Foreskin fibroblast (primary cell): ENCODE measurements at places on chromosomes 3 and 15.
A peak's percentile ranks its signal among the peaks of the same experiment; 100 is the strongest.

- DNase-seq: no peak
Measured at GRCh38 chr15:64948916-64949315, 37.2 kb downstream of the ANKDD1A start.

GRCh38 chr3:143830786-143831185 is 17.5 kb downstream of the SLC9A9 start:
- no peak for DNase-seq

DNA sequence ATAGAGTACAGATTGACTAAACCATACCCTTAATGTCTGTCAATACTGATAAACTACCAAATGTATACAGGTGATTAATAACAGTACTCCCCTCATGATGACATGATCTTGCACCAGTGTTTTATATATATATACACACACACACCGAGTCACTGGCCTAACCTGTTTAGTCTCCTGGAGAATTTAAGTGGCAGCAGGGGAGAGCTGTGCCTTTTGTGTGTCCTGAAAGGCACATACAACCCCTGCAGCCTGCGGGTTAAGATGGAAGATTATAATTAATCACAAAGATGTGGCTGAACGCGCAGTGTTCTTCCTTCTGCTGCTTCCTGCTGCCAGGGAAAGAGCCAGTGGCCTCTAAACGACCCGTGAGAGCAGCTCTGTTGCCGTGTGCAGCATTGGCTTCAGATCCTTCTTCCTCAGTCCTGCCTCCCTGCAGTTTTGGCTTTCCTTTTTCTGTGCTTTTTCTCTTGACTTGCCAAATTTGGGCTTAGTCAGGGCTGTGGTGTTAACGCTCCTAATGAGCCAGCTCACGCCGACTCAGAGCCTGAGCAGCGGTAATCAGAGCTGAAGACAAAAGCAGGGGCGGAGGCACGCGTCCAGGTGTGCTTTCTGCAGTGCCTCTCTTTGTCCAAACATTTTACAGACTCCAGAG is 42.5 kb upstream of the UBE3A start:
- DNase-seq: no peak

DNA sequence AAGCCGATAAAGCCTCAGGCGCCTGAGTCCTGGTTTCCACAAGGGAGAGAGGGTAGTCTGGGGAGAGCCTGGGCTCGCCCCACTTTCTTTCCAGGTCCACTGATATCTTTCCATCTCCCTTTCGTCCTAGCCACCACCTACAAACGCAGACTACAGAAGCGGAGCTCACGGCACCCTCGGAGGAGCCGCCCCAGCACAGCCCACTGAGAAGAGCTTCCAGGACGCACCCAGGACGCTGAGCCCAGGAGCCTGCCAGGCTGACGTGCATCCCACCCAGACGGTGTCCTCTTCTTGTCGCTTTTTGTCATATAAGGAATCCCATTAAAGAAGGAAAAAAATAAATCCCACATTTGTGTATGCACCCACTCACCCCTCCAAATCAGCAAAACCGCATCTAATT is 21.1 kb downstream of the HAPLN3 start:
- DNase-seq: no peak

DNA sequence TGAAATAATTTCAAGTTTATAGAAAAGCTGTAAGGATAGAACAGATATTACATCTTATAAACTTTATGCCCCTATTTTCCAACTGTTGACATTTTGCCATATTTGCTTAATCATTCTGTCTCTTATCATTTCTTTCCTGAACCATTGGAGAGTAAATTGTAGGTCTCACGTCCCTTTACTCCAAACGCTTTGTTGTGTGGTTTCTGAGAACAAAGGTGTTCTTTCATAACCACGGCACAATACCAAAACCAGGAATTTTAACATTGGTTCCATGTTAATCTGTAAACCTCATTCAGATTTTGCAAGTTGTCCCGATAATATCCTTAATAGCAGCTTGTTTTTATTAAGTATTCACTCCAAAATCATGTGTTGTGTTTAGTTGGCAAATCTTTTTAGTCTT is 134.8 kb downstream of the AKAP13 start:
- no peak for DNase-seq

GRCh38 chr3:63791974-63792373 is 27.1 kb upstream of the C3orf49 start:
- peak; percentile 81 for DNase-seq

DNA sequence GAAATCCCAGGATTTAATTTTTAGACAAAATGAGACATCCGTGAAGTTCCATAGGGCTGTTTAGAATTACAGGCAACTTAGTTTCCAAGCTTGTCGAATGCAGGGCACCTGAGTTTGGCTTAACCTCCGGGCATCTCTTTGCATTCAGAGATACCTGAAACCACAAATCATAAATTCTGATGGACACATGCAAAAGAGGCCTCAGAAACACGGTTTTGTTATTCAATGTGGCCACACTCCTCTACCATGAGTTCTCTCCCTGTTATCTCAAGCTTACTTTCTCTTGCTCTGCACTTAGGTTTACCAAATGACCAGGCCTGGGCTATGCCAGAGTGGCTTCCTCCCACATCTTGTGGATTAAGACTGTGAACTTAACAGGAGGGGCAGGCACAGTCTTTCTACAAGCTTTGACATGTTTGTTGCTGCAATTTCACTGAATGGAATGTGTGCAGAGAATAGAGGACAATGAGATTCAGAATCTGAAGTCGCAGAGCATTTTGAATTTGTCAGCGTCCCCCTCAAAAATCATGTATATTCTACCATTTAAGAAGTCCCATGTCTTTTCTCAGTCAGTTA is 137.7 kb downstream of the TPRG1 start:
- DNase-seq: no peak

GRCh38 chr15:71218272-71218805 is 103.1 kb downstream of the THSD4 start:
- no peak for DNase-seq

DNA sequence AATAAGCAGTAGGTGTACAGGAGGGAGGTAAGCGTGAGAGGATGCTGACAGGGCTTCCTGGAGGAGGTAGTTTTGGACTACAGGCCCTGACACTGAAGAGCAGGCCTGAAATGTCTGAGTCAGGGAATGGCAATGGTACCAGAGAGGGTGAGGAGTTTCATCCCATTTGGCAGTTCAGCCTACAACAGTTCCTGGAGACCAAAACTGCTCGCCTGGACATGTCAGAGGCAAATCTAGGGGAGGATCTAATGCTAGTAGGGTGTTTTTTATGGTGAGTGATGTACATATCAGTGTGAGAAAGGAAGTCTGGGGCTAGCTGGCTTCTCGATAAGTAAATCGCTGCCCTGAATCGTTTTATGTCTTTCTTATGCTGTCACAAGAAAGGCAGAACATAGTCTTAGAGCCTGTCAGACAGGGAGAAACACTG is 13.8 kb upstream of the TNFSF10 start:
- DNase-seq: no peak

DNA sequence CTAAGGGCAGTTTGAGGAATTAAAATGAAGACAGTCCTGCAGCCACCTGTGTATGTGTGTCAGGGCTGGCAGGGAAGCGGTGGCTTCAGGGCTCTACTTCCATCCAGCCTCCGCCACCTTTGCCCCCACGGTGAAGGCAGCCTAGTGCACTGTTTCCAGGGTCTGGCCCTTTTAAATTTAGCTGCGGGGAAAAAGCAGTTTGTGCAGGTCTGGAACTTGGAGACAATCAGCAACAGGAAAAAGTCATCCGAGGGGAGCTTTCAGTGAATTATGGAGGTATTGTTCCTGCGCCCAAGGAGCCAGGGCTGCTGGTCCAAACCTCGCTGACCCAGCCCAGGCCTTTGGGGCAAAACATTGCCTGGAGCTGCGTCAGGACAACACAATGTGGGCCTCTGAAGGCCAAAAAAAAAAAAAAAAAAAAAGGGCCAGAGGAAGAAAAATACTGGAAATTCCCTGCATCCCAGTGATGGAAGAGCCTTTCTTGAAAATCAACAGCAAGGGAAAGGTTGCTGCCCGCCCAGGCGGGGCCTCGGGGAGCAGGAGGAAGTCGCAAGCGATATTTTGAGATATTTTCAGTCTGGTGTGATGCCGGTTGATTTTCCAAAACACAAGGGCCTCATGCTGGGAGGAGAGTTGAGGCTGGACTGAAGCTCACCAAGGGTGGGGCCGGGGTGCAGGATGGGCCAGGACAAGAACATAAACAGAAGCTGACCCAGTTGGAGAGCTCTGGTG is 25.5 kb upstream of the FGD5 start:
- no peak for DNase-seq

DNA sequence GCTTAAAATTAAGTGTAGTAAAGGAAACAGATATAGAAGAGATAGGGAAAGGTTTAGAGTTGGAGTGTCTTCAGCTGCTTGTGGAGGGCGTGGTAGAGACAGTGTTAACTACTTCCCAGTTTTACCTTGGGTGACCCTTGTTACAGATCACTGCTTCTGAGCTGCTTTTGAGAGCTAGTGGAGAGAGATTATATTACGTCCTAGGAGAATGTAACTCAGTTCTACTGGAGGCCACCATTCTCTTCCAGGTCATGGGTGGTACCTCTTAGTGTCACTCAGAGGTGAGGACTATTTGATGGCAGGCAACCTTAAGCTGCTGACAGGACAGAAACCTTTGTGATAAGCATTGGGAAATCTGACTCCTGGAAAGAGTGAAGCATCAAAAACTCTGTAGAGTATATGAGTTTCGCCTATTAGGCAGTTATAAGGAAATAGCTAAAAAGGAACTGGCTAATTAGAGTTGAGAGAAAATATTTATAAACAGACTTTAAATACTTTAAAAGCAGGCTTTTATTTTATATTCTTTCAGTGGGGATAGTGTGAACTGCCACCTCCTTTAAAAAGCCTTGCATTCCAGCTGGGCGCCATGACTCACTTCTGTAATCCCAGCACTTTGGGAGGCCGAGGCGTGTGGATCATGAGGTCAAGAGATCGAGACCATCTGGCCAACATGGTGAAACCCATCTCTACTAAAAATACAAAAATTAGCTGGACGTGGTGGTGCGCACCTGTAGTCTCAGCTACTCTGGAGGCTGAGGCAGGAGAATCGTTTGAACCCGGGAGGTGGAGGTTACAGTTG is 106.5 kb downstream of the ZNF609 start:
- DNase-seq: no peak

DNA sequence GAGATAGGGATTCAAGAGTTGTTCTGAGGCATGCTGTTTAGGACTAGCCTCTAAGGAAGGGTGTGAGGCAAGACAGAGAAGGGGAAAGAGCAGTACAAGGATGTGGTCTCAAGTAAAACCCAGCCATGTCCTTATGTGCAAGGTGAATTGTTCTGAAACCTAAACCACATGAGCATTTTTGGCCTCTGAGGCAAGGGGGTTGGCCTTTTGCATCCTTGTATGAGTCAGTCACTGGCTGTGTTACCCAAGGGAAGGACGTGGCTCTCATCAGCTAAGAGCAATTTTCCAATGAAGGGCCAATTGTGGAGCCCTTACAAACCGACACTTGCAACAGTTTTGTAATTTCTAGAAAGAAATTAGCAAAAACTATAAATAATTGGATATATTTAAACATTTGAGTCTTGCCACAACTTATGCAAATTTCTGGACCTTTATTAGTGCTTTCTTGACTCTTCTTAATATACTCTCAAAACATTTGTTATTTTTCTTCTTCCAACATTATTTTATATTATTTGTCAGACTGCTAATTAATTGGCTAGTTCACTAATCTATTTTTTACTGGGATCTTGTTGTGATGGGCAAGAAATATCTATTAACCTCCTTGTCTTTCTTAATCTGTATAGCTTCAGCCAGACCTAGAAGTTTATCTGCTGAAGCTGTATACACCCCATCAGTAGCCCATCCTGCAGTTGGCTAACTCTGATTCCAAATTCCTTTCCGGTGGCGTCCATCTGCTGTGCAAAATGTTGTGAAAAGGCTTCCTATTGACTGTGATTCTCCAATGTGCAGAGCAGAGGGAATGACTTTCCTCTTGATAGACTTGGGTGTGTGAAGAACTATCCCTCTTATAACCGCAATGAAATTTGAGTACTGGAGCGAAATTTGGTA is 97.7 kb upstream of the P2RY1 start:
- peak; percentile 81 for DNase-seq
